Hematopoietic multipotent progenitor cell treated with erythropoietin and hydrocortisone succinate and interleukin-3 and kit ligand, for 17 days (in vitro differentiated cells): ENCODE measurements at places on chromosomes 11 and 22.

DNA sequence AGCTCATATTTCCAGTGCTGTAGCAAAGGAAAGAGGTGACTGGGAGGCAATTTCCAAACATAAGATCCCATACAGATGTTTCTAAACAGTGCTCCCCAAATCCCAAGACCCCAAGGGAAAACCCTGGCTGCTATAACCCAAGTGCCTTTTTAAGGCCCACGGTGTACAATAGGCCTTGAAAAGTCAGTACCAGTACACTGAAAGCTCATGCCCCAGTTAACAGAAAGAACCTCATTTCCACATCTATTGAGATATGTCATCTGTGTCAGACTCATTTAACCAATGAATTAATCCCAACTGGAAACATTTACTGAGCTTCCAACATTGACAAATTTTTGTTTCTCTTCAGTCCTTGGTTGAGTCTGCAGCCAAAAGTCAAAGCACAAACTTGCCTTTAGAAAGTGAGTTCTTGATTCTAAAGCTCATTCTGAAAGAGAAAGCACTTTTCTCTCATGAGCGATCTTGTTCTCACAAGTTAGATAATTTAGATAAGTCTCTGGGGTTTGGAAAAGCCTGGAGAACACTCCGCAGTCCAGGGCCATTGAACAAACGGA, 239.8 kb upstream of the ARHGAP20 start:
- DNase-seq = no peak

GRCh38 chr11:124602193-124602592, 9.0 kb upstream of the PANX3 start:
- no peak for DNase-seq

DNA sequence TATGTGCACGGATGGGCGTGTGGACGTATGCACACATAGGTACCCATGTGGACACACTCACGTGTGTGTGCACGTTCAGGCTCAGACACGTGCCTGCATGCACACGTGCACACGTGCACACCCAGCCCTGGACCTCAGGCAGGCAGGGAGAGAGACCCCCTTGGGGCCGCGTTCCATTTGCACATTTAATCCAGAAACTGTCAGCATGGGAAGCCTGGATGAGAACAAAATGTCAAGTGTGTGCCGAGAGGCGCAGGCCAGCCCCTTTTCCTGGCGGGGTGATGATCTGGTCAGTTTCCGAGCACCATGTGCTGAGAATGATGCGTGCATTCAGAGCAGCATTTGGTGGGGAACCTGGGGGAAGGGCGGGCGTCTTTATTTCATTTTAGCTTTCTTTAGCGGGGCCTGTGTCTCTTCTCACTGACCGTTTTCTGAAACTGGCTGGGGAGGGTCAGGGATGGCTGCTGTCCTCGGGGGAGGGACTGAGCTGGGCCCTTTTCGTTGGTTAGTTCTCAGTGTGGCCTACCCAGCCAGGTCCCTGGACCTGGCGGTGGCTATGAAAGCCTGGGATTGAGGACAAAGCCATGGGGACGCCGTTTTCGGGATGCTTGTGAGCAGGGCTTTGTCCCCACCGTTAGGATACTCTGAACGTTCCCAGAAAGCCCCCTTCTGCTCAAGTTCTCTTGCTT, 96.3 kb downstream of the KCNQ1 start:
- no peak for DNase-seq

DNA sequence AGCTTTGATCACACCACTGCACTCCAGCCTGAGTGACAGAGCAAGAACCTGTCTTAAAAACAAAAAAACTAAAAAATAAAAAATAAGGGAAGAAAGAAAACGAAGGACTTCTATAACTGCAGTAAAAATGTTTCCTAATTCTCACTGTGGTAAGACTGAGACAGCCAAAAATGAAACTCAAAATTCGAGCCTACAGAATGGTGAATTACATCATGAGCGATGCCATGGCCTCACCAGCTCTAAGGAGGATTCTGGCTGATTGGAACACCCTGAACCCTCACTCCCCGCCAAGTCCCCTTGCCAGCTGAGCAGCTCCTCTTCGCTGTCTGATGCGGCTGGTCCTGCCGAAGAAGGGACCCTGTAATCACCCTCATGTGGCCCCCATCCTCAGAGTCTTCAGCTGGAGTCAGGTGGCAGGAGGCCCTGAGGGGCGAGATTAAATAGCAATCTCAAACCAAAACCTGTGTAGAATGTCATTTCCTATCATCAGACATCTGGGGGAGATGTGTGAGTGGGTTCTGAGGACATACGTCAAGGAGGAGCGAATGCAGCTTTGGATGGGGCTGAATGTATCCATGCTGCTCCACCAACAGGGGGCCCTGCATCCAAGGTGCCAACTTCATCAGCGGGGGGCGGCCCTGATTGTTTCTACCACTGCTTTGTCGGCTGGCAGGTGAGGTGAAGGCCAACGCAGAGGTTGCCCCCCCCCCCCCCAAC, 29.2 kb downstream of the PDGFB start:
- DNase-seq = no peak
